ENCODE measurements at places on chromosomes 3 and 15.
A peak's percentile ranks its signal among the peaks of the same experiment; 100 is the strongest.

- no peak for DNase-seq
Measured at GRCh38 chr3:160065786-160066185, 77.2 kb downstream of the IL12A start.

- DNase-seq: no peak
Measured at GRCh38 chr3:9339761-9340471, 22.9 kb upstream of the THUMPD3 start.

DNA sequence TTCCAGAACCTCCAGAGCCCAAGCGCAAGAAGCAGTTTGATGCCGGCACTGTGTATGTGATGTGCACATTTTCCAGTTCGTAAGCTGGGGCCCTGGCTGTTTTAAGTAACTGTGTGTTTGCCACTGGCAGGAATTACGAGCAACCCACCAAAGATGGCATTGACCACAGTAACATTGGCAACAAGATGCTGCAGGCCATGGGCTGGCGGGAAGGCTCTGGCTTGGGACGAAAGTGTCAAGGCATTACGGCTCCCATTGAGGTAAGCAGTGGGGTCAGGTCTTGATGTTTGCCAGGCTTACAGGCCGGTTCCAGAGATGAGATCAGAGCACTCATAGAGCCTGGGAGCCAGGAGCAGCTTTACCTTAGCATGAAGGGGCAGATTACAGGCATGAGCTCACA is 28.4 kb downstream of the RBM5 start:
- no peak for DNase-seq

DNA sequence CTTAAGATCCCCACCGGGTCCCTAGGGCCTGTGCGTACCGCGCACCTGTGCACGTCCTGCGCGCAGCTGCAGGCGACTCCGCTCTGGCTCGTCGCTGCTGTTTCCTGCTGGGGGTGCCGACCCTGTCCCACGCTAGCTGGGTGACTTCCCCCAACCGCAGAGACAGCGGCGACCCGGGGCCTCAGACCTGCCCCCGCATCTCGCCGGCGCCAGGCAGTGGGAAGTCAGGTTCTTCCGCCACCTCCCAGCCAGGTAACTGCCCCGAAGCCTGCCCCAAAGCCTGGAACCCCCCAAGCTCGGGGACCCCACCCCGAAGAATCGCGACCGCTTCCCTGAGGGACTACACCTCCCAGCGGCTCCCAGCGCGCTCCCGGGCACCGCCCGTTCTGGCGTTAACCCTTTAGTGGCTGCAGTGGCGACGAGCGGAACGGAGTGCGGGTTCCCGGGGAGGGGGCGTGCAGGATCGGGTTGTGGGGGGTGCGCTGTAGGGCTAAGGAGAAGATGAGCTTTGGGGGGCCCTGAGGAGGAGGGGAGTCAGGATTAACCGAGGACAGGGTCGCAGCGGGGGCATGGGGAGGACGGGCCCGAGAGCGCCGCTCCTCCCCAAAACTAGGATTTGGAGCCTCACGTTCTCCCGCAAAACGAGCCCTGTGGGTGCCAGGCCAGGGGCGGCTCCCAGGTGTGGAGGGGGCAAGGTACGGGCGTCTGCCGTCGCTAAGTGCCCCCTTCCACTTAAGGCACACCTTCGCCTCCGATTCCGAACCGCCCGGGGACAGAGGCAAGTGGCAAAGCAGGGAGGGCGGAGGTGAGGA is 589 bp downstream of the NEIL1 start:
- DNase-seq: peak; percentile 47

- DNase-seq: no peak
Measured at GRCh38 chr15:84684092-84684491, 26.1 kb upstream of the NMB start.

DNA sequence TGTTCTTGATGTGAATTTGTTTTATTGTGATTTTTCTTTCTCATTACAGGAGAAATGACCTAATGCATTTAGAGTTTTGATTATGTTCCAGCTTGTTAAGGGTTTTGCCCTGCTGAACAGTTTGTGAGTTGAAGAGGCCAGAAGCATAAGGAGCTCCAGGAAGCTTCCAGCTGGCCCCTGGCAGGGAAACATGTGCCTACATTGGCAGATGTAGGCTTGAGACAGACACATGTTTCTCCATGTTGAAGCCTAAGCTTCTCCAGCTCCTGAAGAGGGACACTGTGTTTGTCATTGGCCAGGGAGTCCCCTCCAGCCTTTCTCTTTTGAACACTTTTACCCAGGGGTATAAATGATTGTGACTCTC is 88.4 kb downstream of the ASB7 start:
- DNase-seq: no peak

DNA sequence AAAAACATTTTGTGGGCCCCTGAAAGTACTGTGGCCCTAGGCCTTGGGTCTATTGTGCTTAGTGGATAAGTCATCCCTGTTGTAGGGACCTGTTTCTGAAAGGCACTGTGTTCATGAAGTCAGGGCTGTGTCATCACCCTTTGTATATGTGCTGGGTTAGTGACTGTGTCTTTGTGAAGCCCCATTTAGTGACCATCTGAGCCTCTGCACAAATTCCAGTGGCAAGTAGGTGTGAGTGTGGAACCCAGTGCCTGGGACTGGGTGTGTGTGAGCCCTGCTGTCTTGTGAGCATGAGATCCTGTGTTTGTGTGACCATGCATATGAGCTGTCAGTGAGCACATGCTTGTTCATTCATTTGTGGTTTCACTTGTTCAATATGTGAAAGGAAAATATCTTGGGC is 1.2 kb upstream of the HYAL1 start:
- no peak for DNase-seq

DNA sequence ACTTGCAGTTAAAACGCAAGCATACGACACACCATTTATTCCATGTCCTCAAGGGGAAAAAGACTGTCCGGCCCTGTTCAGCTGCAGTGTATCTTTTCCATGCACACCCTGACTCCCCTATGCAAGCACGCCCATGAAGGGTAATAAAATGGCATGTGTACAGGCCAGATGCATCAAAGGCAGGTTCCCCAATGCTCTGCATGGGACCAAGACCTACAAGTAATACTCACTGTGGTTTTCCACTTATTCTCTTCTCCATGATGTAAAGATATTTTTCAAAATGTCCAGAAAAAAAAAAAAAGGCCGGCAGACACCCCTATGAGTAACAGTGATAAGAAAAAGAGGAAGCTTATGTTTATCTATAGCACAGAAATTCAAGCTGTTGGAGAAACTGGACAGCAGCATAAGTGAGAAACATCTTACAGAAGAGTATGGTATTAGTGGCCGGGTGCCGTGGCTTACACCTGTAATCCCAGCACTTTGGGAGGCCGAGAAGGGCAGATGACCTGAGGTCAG is 70.8 kb downstream of the MCF2L2 start:
- DNase-seq: no peak

DNA sequence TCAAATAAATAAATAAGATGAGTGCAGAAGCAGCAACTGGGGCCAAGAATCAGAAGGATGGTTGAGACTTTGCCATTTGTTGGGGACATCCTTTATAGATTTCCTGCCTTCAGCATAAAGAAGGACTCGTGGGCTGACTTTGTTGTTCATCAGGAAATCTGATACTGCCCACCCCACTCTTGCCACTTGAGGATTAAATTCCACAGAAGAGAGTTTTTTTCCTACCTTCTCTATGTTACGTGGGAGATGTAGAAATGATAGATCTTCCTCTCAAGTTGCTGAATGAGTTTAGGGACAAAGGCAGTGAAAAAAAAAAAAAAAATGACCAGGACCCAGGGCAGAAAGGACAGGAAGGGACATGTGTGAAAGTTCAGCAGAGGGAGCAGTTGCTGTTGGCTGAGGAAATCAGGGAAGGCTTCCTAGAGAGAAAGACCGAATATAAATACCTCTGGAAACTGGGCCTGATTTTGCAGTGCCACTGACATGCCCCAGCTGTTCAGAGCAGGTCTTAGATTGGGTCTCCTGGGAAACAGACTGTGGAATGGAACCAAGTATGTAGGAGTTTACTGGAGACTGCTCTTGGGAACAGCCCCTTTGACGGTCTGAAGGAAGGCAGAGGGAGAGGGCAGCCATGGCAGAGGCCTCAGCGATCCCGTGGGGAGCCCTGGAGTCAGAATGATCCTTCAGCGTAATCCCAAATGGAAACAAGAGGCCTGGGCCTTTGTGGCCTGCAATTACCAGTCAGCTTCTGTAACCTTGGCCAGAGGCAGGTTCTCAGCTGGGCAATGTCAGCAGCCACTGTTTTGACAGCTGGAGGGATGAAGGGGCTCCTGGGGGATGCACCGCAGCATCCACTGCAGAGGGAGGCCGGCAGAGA is 50.9 kb downstream of the C3orf20 start:
- DNase-seq: no peak

DNA sequence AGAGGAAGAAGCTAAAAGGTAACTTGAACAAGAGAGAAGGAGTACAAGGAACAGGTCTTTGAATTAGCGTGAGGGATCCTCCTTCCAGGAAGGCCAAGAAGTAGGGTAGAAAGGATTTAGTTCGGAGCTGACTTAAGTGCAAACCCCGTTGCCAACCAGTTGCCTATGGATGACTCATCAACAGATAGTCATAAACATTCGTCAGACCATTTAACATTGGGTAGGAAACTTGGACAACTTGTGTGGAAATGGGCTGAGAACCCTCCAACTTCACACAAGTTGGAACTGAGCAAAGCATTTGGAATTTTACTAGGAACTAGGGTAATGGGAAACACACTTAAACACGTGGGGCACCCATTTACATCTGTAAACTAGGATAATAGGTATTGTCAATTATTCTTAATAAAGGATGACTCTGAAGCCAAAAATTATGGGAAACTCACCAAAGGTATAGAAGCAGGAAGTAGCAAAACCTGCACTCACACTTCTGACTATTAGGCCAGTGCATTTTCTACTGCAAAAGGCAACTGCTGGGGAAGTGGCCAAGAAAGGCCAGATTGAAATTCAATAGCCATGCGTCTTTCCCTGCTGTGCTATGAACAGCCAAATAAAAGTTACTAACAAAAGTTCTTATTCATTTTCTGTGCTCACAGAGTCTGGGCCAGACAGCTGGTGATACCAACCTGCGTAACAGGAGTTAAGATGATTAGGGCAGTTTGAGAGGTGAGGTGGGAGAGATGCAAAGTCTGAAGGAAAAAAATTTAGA is 174.5 kb upstream of the TMC3 start:
- DNase-seq: no peak

DNA sequence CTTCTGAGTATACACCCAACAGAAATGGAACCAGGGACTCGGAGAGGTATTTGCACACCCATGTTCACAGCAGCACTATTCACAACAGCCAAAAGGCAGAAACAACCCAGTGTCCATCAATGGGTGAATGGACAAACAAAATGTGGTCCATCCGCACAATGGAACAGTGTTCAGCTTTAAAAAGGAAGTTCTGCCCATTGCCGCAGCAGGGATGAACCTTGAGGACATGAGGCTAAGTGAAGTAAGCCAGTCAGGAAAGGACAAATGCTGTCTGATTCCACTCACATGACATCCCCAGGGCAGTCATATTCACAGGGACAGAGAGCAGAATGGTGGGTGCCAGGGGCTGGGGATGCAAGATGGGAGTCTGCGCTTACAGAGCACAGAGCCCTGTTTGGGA is 7.5 kb downstream of the IQSEC1 start:
- no peak for DNase-seq

- no peak for DNase-seq
Measured at GRCh38 chr3:153640689-153641665, 479.0 kb downstream of the RAP2B start.

DNA sequence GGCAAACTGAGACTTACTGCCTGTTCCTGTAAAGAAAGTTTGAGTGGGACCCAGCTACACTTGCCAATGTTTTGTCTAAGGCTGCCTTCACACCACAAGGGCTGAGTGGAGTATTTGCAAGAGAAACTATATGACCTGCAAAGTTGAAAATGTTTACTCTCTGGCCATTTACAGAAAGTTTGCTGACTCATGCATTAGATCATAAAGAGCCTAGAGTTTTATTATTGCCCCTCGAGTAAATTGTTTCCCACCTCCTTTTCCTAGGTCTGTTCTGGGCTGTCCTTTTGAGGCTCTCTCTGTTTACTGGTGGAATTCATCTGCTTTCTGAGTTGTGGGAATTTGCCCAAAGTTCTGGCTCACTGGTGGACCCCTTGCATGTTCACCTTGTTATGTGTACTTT is 6.7 kb upstream of the PROK2 start:
- no peak for DNase-seq

GRCh38 chr15:98802187-98802586 is 153.8 kb downstream of the IGF1R start:
- DNase-seq: no peak
